ENCODE measurements at places on chromosomes 4 and X.
A peak's percentile ranks its signal among the peaks of the same experiment; 100 is the strongest.

DNA sequence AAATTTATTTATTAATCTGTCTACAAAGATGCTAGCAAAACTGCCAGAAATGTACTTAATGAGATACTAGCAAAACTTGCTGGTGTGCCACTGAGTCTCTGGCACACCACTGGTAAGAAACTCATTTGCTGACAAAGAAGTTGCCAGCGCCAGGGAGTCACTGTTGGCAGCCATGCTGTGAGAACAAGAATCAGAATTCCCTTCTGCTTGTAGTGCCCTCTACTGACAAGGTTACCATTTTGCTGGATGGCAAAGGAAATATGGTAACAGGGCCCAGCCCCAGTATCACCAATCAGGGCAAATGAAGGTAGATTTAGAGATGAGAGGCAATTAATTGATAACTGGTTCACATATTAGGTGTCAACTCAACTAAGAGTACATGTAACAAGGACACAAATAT is 750.1 kb upstream of the ADGRL3 start:
- DNase-seq, result no peak

DNA sequence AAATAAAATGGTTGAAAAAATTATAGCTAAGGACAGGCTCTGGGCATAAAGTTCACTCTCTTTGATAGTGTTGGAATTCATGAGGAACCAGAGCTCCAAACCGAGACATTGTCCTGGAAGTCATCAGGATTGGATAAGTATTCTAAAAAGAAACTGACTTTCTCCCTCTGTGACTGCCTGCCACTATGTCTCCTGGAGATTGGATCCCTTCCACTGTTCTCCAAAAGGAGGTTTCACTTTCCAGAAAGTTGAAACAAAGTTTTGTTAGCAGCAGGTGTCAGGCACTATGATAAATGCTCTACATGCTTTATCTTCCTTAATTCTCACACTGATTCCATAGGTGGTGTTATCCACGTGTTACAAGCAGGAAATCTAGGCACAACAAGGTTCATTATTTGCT is 16.8 kb downstream of the BANK1 start:
- no peak for DNase-seq

GRCh38 chr4:26197018-26197779 is 123.6 kb upstream of the RBPJ start:
- peak; percentile 83 for DNase-seq

GRCh38 chr4:48205107-48205506 is 64.5 kb downstream of the TEC start:
- DNase-seq, result peak; percentile 48

DNA sequence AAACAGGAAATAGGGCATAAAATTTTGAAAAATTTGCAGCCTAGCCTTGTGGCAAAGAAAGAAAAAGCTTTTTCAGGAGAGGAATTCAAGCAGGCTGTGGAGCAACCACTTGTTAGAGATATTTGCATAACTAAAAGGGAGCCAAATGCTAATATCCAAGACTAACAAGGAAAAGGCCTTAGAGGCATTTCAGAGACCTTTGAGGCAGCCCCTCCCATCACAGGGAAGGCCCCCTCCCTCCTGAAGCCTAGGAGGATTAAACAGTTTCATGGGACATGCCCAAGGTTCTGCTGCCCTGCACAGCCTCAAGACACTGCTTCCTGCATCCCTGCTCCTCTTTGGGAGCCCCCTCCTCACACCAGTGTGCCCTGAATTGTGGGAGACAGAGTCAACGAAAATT is 275.4 kb upstream of the SFRP2 start:
- DNase-seq, result no peak

- DNase-seq, result no peak
These were observed 39.8 kb downstream of the SHISA3 start for GRCh38 chr4:42436928-42437565.

DNA sequence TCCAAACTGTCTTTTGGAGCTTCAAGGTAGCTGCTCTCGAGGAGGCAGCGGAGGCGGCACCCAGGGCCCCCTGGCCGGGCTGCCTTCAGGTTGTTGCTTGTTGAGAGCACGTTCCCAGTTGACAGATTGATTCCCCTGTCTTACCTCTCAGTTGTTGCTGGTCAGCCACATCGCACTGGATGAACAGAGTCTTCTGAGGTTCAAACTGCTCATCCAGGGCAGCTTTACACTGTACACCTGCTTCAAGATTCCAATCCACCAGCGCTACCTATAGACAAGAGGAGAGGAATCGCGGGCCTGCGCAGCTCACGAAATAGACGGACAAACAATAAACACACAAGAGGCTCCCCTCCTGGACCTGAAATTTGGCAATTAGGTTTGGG is 497 bp downstream of the HPGD start:
- no peak for DNase-seq

- DNase-seq, result no peak
These were observed 483.6 kb downstream of the SH2D1A start for GRCh38 chrX:124829930-124830329.

DNA sequence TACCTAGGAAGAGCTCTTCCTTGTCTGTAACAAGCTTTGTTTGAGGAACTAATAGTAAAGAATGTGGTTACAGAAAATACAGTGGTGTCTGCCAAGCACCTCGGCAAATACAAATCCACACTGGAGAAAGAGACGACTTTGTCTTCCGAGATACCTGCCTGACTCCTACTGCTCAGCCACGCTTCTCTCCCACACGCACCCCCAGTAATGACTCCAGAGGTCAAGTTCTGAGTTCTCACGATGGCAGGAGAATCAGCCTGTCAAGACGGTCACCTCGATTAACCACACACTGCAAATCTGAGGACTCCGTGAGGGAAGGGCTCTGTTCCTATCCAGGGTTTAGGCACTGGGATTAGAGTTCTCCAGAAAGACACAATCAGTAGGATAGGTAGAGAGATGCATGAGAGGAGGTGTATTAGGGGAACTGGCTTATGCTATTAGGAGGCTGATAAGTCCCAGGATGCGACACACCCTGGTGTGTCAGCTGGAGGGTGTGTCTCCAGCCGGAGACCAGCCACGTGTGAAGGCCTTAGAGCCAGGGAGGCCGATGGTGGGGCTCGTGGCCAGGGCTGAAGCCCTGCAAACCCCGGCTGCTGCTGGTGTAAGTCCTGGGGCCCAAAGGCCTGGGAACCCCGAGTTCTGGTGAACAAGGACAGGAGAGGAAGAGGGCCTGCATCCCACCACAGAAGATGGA is 8.4 kb upstream of the TRIML2 start:
- DNase-seq, result no peak

- peak; percentile 6 for DNase-seq
These were observed 5.7 kb downstream of the CYBB start for GRCh38 chrX:37785569-37785968.
